ENCODE measurements at places on chromosomes 3 and 15.

- DNase-seq, result peak; percentile 98
Measured at GRCh38 chr3:194364652-194365434, 4.7 kb downstream of the LRRC15 start.

DNA sequence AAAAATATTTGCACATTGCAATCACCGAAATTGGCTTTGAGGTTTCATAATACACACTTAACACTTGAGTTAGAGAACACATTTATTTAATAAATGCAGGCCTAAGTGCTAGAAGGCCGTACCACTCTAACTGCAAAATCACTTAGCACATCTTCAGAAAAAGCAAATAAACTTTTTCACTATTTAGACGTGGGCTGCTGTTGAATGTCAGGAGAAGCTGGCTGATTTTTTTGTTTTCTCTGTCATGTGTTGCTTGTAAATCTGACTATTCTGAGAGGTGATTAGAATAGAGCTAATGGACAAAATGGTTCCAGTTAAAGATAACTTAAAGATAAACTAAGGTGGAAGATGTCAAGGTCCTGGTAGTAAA is 265.1 kb downstream of the FOXP1 start:
- DNase-seq, result no peak

GRCh38 chr15:39918688-39919385 is 1.2 kb downstream of the GPR176 start:
- peak; percentile 92 for DNase-seq

DNA sequence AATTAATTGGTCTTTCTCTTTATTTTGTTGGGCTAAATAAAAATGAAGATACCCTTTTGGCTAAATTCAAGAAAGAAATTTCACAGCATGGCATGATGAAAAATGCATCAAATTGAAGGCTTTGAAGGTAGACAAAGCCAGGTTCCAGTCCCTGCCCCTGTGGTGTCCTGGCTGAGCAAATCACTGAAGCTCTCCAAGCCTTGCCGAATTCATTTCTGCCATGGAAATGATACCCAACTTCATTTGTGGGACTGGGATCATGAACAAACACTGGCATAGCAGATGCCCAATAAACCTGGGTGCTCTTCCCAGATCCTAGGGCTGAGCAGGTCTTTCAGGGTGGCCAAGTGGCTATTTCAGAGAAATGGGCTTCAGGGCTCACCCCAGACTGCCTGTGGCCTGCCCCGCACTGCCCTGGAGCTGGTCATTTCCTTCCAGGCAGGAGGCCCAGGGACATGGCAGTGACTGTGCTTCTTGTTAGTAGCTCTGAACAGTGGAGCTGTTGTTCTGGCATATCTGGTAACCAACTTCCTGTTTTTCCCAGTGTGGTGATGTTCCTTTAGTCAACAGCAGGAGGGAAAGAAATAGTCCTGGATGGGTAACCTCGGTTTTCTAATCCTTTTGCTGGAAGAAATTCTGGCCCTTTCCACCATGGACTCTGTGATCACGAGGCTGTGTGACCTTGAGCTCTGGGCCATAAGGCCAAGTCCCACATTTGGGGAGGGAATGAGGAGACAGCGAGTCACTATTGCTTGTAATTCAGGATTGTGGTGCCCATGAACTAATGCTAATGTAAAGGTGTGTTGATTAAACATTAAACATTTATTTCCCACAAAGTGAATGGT is 47.6 kb downstream of the CTDSPL start:
- no peak for DNase-seq

DNA sequence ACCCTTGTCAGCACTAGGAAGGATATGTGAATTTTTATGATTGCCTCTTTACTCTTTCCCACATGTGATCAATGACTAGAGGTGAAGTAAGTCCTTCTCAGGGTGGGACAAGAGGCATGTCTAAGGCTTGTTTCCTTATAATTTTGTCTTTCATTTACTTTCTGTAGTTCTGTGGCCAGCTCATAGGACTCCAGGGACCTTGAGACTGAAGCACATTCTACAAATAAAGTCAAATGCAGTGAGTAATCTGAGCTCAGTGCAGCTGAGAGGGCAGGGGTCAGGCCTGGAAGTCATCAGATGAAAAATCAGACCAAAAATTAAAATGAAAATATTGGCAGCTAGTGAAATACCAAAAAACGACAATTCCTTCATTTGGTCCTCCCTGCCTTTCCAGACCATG is 424.7 kb upstream of the THBS1 start:
- peak; percentile 81 for DNase-seq

DNA sequence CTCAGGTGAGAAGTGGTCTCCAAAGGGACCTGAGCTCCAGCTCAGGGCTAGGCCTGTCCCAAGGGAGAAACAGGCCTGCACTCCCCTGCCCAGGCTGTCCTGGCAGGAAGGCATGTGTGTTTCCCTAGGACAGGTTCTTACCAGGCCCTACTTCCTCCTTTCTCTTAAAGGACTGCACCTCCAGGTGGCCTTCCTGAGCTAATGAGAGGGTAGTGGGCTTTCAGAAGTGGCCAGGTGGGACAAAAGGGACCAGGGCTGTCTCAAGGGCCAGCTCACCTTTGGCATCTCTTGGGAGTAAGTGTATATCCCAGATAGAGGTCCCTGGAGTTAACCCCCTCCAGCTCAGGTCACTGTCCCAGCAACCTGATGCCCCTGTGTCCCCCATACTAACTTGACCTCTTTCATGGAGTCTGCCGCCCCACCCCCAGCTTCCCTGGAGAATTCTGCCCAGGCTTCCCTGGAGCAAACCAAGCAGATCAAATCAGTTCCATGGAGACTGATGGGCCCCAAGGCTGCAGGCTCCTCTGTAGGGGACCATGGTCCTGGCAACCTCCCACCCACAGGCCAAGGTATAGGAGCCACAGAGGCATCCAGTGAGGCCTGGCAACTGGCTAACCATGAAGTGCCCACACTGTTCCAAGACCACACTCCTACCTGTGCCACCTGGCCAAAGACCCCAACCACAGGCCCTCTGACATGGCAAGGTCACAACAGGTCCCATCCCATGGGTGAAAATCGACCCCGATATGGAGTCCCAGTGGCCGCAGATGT is 67.6 kb downstream of the ZNF445 start:
- DNase-seq, result no peak

DNA sequence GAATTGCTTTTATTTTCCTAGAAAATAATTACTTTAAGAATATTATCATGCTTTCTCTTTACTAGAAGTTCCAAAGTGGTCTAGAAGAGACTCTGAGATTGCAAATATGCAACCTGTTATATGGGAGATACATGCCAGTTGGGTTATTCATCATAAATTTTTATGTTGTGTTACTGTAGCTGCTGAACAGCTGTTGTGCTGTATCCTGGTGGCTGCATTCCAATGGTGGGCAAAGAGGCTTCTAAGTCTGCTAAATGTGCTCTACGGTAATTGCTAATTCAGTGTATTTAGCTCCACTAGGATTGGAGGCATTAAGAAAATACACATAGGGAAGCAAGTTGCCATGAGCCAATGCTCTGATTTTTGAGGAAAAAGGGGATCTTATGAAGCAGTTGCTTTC is 409.0 kb downstream of the TUSC7 start:
- peak; percentile 54 for DNase-seq

DNA sequence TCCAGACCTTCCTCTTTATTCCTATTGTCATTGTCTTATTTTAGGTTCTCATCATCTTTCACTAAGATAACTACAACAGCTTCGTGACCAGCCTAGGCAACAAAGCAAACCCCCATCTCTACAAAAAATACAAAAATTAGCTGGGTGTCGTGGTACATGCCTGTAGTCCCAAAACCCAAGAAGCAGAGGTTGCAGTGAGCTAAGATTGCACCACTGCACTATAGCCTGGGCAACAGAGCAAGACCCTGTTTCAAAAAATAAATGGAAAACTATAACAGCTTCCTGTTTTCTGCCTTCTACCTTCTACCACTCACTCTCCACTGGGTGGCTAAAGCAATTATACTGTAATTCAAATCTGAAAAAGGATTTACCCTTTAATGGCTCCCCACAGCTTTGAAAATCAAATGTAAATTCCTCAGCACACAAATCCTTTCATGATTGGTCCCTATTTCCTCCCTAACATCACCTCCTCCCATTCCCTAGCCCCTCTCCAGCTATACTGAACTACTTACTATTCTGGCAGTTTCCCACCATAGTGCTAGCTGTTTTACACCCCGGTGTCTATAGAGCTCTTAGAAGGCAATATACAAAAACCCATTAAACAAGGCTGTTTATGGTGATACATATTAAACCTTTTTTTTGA is 33.4 kb downstream of the LRRFIP2 start:
- DNase-seq, result no peak

- no peak for DNase-seq
Measured at GRCh38 chr3:153182501-153183293, 20.7 kb downstream of the RAP2B start.

GRCh38 chr3:124593442-124593829 is 136.8 kb upstream of the UMPS start:
- no peak for DNase-seq

DNA sequence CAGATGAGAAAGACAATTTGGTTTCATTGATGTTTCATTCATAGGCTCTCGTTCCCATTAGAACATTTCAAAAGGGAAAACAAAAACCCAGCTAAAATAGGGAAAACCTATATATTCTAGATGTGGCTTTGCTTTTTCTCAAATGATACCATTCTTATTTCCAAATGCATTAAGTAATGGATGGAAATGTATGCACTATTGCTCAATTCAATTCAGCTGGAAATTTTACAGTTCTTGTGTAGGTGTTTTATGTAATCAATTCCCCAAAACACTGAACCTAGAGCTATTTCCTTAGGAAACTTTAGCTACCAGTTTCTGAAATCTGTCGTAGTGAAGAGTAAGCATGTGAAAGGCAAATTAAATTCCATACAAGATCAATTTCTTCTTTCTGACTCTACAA is 11.7 kb downstream of the IL1RAP start:
- DNase-seq, result no peak

GRCh38 chr3:124587053-124587408 is 143.2 kb upstream of the UMPS start:
- DNase-seq, result peak; percentile 26

- no peak for DNase-seq
Measured at GRCh38 chr3:186329589-186329988, 32.4 kb downstream of the DGKG start.

DNA sequence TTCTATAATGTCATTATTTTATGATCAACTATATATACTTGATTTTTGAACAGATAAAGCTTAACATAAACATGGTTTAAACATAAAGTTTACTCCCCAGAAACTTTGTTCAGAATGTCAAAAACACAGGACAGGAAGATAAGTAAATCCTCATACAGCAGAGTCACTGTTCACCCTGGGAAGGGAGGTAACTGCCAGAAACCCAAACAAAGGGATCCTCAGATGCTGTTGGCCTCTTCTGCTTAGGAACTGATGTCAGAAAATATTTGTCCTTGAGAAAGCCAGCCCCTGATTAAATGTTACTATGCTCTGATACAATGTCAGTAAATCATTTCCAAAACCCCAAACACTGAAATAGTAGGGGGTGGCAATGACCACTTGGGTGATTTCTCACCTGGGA is 185.3 kb downstream of the TJP1 start:
- DNase-seq, result no peak

DNA sequence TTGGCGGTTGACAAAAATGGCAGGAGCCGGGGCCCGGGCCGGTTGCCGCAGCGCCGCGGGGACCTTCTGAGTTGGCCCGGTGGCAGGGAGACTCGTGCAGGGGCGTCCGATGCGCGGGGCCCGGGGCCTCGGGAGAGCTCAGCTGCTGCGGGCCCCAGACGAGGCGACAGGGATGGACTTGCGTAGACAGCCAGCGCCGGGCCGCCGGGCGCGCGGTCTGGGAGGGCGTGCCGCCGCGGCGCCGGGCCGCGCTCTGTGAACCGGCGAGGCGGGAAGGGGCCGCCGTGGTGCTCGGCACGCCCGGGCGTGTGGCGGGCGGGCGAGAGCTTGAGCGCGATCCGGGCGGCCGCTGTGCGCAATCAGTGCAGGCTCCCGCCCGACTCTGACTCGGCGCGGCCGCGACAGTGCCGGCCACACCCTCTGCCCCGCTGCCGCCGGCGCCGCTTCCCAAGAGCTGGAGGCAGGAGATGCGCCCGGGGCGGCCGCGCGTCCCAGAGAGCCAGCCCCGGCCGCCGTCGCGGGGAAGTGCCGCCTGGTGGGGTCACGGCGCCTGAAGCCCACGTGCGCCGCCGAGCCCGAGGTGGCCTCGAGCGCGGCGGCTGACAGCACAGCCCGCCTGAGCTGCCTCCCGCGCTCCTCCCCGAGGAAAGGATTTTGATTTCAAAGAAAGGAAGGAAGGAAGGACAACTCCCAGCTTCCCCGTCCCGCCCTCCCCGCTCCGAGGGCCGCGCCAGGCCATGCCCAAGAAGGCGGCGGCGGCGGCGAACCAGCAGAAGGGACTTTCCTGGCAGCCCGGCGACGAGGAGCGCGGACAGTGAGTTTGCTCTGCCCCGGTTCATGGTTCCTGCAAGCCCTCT is 657 bp downstream of the TLNRD1 start:
- peak; percentile 28 for DNase-seq

DNA sequence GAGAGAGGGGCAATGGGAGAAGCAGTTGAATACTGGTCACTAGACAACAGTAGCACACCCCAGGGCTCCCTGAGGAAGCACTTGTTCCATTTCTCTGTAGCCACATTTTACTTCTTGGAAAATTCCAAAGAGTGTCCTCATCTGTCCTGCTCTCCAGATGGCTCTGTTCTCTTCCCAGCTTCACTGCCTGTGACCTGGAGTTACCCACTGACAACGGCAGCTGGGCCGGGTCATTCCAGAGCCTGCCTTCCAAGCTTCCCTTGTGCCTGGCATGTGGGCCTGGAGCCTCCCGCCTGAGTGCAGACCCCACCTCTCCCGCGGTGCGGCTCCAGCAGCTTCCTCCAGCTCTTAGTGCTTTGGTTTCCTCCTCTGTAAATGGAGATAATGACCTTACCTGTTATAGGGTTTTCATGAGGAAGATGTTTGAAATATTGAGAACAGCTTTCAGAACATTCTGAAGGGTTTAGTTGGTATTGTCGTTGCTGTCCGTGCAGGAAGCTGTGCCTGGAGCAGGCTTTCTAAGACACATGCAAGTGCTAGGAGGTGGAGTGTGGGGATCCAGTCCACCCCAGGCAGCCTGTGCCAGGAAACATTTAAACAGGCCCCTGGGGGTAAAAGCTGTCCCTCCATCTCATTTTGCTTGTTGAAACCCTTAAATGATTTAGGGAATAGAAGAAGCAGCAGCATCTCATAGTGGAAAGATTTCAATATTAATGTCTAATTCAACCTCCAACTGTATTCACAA is 24.8 kb downstream of the EFCC1 start:
- no peak for DNase-seq

Measured in fibroblast of upper back skin (primary cell).